ENCODE measurements at places on chromosomes 7 and 10. TPM values are rescaled to one million over a fixed set of nuclear protein-coding genes. Genes with fewer than 3 reads are reported as not detected.

DNA sequence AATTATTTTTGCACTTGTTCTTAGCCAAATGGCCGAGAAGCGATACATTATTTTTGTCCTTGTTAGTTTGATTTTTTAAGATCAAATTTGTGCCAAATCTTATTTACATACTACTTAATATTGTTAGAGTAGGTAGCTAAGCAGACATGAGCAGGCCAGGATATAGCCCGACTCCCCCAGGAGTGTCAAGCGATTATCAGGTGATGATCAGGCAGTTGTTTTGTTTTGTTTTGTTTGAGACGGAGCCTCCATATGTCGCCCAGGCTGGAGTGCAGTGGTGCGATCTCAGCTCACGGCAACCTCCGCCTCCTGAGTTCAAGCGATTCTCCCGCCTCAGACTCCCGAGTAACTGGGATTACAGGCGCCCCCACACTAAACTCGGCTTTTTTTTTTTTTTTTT lies 71.1 kb downstream of the LYZL2 start:
- no peak for DNase-seq

DNA sequence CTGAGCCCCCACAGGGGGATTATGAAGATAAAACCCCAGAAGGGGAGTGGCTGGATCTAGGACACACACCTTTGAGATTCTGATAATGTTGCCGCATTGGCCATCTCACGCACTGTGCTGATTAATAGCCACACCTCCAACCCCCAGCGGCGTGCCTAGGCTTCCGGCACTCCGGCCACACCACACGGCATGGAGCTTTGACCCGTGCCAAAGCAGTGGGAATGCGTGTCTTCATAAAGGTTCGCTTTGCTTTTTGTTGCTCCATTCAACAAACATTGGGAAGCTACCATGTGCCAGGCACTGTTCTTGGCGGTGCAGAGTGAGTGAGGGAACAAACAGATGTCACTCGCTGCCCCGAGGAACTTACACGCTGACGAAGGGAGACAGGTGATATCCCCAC lies 117.6 kb downstream of the TCERG1L start:
- no peak for DNase-seq

DNA sequence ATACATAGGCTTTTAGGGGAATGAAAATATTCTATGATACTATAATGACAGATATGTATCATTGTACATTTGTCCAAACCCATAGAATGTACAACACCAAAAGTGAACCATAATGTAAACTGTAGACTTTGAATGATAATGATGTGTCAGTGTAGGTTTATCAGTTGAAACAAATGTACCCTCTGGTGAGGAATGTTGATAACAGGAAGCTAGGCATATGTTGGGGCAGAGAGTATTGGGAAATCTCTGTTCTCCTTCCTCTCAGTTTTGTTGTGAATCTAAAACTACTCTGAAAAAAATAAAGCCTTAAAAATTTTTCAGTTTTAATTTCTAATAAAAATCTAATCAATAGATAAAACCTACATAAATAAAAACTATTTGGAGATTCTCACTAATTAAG lies 36.9 kb downstream of the C1GALT1 start:
- no peak for DNase-seq

DNA sequence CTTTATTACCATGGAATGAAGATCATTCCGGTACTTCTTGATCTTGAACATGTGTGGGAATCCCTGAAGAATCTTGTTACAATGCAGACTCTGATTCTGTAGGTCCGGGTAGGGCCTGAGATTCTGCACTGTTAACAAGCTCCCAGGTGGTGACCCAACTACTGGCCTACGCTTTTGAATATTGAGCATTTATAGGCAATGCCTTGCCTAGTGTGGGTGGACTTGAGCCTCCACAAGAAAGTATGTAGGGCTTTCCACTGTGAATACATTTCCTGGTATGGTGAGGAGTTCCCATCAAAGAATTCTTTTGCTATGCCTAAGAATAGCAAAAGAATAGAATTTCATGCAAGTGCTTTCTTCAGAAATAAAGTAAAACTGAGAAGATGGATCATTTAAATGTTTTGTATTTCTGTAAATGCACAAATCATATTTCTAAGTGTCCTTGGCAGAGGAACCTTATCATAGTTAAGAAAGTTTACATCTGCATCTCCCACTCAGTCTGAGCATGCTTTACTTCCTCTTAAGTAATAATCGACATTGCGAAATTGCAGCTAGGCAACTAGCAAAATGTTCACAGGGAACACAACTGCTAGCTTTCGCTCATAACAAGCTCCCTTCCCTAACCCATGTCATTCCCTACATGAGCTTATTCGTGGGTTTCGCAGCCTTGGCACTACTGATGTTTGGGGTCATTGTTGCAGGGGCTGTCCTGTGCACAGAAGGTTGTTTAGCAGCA lies 71.4 kb downstream of the AHR start:
- no peak for DNase-seq

- DNase-seq = no peak
Measured at GRCh38 chr10:78491812-78492211, 458.1 kb downstream of the RPS24 start.

- DNase-seq = no peak
Measured at GRCh38 chr10:128579901-128580300, 453.7 kb upstream of the MKI67 start.

The PRKAR2B gene
- 20.8 TPM for total RNA-seq

The TMEM176B gene
- 338 TPM for total RNA-seq

The SH2D4B gene
- not detected for total RNA-seq

The GPR85 gene
- 0.12 TPM for total RNA-seq

The PPP1R17 gene
- total RNA-seq = not detected

The CFAP58 gene
- 0.17 TPM for total RNA-seq

The NRCAM gene
- total RNA-seq = 3.4 TPM

Measured in mucosa of descending colon (tissue), 3 donors.